ENCODE measurements at places on chromosomes 13 and 19.

- peak; percentile 75 for DNase-seq
Measured at GRCh38 chr13:112657850-112658445, 31.9 kb upstream of the ATP11A start.

- no peak for DNase-seq
Measured at GRCh38 chr13:18952225-18953016, 229.2 kb downstream of the TUBA3C start.

GRCh38 chr13:37878921-37879320 lies 9.3 kb upstream of the TRPC4 start:
- DNase-seq, result no peak

GRCh38 chr19:54432144-54432738 lies 16.8 kb upstream of the LENG8 start:
- DNase-seq, result no peak

GRCh38 chr19:55013596-55013995 lies 24.5 kb downstream of the GP6 start:
- no peak for DNase-seq

DNA sequence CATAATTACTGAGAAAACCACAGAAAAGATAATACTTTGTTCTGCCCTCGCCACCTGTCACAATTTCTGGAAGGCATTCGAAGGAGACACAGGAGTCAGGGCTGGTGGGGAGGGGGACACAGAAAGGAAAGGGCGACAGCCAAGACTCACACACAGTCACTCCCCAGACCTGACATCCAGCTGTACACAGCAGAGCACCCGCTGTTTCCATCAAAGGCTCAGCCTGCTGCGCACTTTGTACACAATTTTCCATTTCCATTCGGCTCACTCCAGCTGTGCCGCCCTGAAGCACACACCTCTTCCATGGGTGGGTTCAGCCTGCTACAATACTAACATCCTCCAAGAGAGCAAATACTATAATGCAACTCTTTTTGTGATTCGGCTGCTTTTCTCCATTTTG lies 38.0 kb downstream of the STK24 start:
- no peak for DNase-seq

DNA sequence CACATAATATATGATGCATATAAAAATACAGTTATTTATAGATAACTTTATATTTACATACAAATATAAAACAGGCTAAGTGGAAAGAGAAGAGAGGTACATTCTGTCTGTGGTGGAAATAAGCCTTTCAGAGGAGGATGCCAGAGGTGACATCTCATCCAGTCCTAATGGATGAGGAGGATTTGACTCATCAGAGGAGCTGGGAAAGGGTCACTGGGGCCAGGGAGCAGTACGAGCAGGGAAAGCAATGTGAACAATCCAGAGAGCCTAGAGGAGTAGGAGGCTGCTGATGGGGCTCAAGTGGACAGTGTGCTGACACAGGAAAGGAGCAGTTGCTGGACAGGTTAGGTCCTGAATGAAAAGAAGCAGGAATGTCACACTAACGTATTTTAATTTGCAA lies 18.6 kb downstream of the NALCN start:
- peak; percentile 86 for DNase-seq

GRCh38 chr19:39335168-39335548 lies 685 bp downstream of the GMFG start:
- no peak for DNase-seq

- DNase-seq, result no peak
Measured at GRCh38 chr13:21501686-21502085, 42.6 kb upstream of the ZDHHC20 start.

DNA sequence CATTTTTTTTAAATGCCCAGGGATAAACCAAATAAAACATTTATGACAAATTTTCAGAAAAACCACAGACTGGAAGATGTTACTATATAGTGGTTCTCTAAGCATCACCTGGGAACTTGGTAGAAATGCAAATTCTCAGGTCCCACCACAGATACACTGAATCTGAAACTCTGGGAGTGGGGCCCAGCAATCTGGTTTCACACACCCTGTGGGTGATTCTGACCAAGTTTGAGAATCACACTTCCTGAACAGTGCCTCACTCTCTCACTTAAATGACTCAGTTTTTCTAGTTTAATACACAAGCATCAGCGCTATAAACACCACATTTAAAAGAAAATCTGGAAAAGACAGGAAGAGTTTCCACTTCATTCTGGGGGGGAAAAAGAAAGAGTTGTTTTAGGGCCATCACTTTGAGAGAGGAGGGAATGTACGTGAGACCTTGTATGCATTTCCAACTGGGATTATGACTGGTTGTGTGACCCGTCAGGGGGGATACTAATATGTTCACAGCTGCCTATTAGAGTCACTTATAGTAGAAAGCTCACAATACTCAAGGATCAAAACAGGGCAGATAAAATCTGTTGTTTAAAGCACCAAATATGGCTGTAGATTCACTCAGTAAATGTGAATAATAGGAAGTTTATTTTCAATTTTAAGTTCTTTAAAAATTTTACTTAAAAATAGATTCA lies 567.7 kb downstream of the GPC6 start:
- no peak for DNase-seq

DNA sequence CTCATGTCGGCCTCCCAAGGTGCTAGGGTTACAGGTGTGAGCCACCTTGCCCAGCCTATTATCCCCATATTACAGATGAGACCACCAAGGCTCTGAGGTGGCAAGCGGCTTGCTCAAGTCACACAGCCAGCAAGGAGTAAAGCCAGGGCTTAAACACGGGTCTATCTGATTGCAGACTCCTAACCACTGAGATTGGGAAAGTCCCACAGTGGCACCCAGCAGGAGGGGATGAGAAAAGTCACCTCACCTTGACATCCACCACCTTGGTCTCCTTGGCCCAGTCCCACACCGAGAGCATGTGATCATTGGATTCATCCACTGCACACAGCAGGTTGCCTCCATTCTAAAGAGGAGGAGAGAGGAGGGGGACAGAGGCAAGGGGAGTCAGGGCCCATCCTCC lies 9.5 kb downstream of the EML2 start:
- DNase-seq, result no peak

- DNase-seq, result peak; percentile 90
Measured at GRCh38 chr13:67299072-67299635, 69.0 kb upstream of the PCDH9 start.

- no peak for DNase-seq
Measured at GRCh38 chr19:1837625-1838105, 10.6 kb downstream of the REXO1 start.

- DNase-seq, result no peak
Measured at GRCh38 chr13:104782741-104783140, 1716.5 kb upstream of the SLC10A2 start.

DNA sequence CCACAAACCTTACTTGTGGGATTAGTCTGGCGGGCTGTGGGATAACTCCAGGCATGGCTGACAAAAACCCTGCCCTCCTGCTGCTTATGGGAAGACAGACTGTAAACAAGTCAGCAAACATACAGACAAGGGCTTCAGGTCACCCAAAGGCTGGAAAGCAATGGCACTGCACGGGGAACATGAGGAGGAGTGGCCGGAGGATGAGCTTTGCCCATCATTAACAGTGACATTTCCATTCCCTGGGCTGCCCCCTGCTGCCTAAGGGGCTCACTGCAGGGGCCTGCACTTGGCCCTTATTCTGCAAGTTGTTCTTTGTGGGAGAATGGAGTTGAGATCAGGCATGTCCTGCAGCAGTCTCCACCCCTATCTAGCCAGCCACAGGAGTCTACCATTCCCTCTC lies 91.3 kb downstream of the UQCRFS1 start:
- DNase-seq, result no peak

GRCh38 chr13:29758531-29759114 lies 91.8 kb downstream of the UBL3 start:
- DNase-seq, result no peak

GRCh38 chr13:42038661-42039456 lies 9.6 kb upstream of the DGKH start:
- DNase-seq, result peak; percentile 42

DNA sequence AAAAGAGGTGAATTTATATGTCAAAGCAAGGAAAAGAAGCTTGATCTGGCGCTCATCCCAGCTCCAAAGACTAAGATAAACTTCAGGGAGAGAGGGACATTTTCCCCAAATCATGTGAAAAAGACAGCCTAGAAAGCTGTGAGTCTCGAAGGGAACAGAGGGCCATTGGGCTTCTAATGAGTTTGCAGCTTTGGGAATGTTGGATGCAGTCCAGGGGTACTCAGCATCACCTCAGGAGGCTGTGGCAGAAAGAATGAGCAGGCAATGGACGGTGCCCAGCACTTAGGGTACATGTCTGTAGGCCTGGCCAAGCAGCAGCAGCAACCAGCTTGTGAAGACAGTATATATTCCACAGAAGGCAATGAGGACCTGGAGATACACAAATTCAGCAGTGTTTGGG lies 25.7 kb upstream of the WASF3 start:
- no peak for DNase-seq

DNA sequence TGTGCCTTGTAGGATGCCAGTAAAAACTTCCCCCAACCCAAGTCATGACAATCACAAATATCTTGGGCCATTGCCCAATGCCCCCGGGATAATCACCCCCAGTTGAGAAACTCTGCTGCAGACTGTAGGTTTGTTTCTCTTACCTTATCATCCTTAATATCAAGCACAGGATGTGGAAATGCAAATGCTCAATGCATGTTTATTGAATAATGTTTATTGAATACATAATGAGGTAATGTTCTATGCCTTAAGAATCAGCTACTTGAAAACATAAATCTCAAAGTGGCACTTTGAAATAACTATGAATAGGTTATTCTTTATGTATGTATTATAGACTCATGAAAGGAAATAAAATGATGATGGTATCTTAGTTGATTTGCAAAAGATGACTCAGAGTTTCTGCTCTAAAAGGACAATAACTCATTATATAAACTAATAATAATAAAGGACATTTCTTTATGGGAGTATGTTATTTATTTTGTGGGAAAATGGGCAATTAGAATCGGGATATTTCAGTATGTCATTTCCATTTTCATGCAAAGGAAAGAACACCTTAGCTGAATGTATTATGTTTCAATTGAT lies 414.2 kb downstream of the EFNB2 start:
- DNase-seq, result no peak

GRCh38 chr13:108960006-108960405 lies 330.6 kb downstream of the MYO16 start:
- DNase-seq, result no peak

Measured in fibroblast of skin of abdomen (primary cell).